ENCODE measurements at places on chromosomes 7 and 10. TPM values are rescaled to one million over a fixed set of nuclear protein-coding genes. Genes with fewer than 3 reads are reported as not detected.

The GBX1 gene
- total RNA-seq: not detected

The PTPRE gene
- 8.7 TPM for total RNA-seq

The INSIG1 gene
- 25.3 TPM for total RNA-seq

The VWC2 gene
- total RNA-seq: not detected

The SFRP4 gene
- 8.9 TPM for total RNA-seq

The PON1 gene
- total RNA-seq: not detected

The C10orf62 gene
- 0.46 TPM for total RNA-seq

The TMUB1 gene
- 40.9 TPM for total RNA-seq

The COL1A2 gene
- total RNA-seq: 279 TPM

The CTTNBP2 gene
- 23.7 TPM for total RNA-seq

The GPR15LG gene
- total RNA-seq: not detected

The HMX2 gene
- total RNA-seq: not detected

The CYP2C19 gene
- total RNA-seq: not detected

The SAMD9 gene
- total RNA-seq: 4.2 TPM

The GARIN1A gene
- under 0.01 TPM for total RNA-seq

The CDHR3 gene
- total RNA-seq: 7.8 TPM

The ATRNL1 gene
- 18.0 TPM for total RNA-seq

The PLEKHA8 gene
- 8.8 TPM for total RNA-seq

The PKD2L1 gene
- total RNA-seq: not detected

The FAM25A gene
- not detected for total RNA-seq

The GRID1 gene
- 0.98 TPM for total RNA-seq

The SDHAF3 gene
- 8.8 TPM for total RNA-seq

The FBXL13 gene
- 0.83 TPM for total RNA-seq

The AKR1B1 gene
- total RNA-seq: 55.2 TPM

The GDF2 gene
- not detected for total RNA-seq

The THSD7A gene
- total RNA-seq: 1.2 TPM

The HSPA12A gene
- 24.5 TPM for total RNA-seq

The GPER1 gene
- total RNA-seq: 12.0 TPM

The CCL26 gene
- total RNA-seq: not detected

The CSTF2T gene
- 35.1 TPM for total RNA-seq

The DGKI gene
- total RNA-seq: 2.0 TPM

The SYCE1 gene
- 0.50 TPM for total RNA-seq

The BPGM gene
- total RNA-seq: 23.7 TPM

The PRKAR2B gene
- 108 TPM for total RNA-seq

The AIMP2 gene
- total RNA-seq: 40.7 TPM

The ZNF503 gene
- 74.2 TPM for total RNA-seq

The HOXA6 gene
- not detected for total RNA-seq

The ELFN1 gene
- total RNA-seq: 3.3 TPM

The OPTN gene
- 91.7 TPM for total RNA-seq

The AKR1C3 gene
- total RNA-seq: 12.1 TPM

The KNDC1 gene
- total RNA-seq: 0.42 TPM

The AGR2 gene
- total RNA-seq: not detected

The UCMA gene
- total RNA-seq: not detected

The ZNF273 gene
- 8.3 TPM for total RNA-seq

The PSAP gene
- total RNA-seq: 740 TPM

Data from esophagus muscularis mucosa (tissue), 4 donors.